ENCODE measurements at places on chromosomes 12 and 14.
A peak's percentile ranks its signal among the peaks of the same experiment; 100 is the strongest.

- no peak for DNase-seq
Observed at GRCh38 chr12:7512553-7512952, 9.0 kb upstream of the CD163 start.

- DNase-seq, result no peak
Observed at GRCh38 chr12:99133401-99133800, 488.3 kb downstream of the APAF1 start.

- DNase-seq, result no peak
Observed at GRCh38 chr12:2248087-2248900, 195.5 kb downstream of the CACNA1C start.

- DNase-seq, result no peak
Observed at GRCh38 chr12:80593766-80594165, 113.7 kb upstream of the MYF6 start.

GRCh38 chr12:115166698-115167315 lies 482.8 kb upstream of the TBX3 start:
- peak; percentile 7 for DNase-seq

GRCh38 chr12:111454716-111455447 lies 49.2 kb downstream of the SH2B3 start:
- DNase-seq, result no peak

DNA sequence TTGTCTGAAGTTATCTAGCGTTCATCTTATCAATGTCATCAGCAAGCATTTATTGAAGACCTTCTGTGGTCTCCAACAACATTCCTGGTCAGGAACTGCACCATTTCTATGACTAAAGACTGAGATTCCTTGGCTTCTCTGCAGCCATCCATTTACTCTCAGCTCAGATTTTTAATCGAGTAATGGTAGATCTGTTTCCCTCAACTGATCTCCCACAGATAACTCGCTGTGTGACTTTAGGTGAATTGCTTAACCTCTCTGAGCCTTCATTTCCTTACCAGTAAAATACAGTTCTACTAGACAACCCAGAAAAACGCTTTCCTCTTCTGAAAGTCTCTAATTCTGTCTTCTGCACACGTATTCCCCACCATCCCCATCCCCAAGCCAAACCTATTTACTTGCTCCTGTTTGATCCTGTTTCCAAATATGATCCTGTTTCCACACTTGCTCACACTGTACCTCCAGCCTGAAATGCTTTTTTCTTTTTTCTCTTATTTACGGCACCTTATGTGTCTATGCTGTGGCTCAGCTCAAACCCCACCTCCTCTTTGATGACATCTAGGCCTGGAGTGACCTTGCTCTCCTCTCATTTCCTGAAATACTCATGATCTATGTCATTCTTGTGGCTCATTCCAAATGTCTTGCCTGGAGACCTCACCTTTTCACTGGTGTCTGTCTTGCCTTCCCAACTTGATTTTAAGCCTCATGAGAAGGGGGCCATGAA lies 21.8 kb downstream of the PLXNC1 start:
- DNase-seq, result no peak

GRCh38 chr12:24719293-24719721 lies 229.6 kb downstream of the BCAT1 start:
- no peak for DNase-seq

- DNase-seq, result no peak
Observed at GRCh38 chr14:68147303-68147702, 327.7 kb downstream of the RAD51B start.

- no peak for DNase-seq
Observed at GRCh38 chr12:71338933-71339332, 100.7 kb upstream of the LGR5 start.

DNA sequence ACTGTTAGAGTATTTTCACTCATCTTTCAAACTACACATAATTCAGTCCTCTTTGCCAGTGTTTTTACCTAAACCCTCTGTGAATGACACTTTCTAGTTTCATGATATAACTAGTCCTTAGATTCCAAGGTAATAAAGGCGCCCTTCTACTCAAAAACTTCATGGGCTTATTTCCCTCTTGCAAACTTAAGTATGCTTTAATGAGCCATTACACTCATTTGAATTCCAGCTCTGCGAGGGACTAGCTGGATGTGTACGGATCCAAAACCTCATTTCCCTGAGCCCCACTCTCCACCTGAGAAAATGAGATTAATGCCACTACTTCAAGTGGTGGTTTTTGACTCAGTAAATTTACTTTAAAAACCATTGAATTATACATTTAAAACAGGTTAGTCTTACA lies 141.1 kb downstream of the NDUFA12 start:
- DNase-seq, result no peak

DNA sequence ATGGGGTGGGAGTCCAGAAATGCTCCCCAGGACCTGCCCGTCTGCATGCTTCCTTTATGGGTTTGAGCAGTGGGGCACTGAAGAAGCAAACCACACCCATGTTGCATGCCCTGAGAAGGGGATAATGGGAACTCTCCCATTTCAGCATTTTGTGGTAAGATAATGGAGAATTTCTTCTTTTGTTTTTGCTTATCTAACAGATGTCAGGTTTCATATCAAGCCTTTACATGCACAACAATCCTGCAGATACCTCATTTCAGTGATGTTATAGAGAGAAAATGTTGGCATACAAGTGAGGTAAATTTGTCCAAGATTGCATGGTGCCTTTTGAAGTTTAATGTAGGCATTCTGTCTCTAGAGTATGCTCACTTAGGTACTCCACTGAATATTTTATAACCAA lies 177.0 kb downstream of the ALX1 start:
- DNase-seq, result no peak

DNA sequence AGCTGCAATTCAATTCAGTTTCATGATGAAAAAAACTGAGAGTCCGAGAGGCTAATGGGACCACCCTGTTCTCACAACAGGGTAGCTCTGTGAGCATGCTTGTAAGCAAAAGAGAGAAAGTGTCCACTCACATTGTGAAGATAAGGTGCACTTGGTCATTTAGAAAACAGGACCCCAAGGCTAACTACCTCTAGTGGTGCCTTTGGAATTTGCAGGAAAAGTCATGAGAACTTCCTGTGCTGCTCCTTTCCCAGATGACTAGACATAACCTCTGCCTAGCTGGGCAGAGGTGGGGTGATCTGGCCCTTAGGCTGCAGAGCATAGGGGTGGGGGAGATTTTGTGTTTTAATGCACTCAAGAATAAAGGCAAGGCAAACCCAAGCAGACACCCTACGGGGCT lies 118.9 kb downstream of the STAB2 start:
- no peak for DNase-seq

GRCh38 chr14:20652996-20653975 lies 11.8 kb upstream of the OR6S1 start:
- peak; percentile 55 for DNase-seq

DNA sequence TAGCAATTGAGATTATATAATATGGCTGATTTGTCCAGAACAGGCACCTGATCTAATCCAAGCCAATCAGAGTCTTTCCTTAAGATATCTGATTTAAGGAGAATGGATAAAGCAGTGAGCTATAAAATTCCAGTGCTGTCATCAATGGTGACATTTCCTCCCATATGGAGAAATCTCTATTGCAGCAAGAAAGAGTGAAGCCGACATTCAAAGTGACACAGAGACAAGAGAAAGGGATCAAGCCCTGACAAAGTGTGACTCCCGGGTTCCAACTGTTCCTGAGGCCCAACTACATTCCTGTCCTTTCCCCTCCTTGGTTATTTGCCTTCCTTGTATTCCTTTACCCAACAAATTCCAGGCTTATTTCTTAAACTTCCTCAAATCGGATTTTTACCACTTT lies 430.0 kb upstream of the SOX5 start:
- DNase-seq, result peak; percentile 35

- DNase-seq, result no peak
Observed at GRCh38 chr14:66143387-66144112, 342.6 kb upstream of the CCDC196 start.

DNA sequence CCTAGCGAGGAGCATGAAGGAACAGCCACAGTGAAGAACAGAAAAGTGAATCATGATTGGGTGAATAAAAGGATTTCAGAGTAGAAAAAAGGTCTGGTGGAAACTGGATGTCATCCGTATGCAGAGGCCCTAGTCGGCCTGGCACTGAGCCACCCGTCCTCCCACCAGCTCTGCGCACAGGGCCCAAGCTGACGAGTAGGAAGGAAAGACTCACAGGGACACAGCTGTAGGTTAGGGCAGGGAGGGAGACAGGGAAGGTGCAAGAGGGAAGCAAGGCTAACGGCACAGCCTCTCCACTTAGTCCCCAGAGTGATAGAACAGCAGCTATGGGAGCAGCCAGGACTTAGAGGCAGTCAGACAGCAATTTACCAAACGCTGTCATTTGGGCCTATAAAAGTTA lies 112.6 kb downstream of the KCNK10 start:
- DNase-seq, result no peak

DNA sequence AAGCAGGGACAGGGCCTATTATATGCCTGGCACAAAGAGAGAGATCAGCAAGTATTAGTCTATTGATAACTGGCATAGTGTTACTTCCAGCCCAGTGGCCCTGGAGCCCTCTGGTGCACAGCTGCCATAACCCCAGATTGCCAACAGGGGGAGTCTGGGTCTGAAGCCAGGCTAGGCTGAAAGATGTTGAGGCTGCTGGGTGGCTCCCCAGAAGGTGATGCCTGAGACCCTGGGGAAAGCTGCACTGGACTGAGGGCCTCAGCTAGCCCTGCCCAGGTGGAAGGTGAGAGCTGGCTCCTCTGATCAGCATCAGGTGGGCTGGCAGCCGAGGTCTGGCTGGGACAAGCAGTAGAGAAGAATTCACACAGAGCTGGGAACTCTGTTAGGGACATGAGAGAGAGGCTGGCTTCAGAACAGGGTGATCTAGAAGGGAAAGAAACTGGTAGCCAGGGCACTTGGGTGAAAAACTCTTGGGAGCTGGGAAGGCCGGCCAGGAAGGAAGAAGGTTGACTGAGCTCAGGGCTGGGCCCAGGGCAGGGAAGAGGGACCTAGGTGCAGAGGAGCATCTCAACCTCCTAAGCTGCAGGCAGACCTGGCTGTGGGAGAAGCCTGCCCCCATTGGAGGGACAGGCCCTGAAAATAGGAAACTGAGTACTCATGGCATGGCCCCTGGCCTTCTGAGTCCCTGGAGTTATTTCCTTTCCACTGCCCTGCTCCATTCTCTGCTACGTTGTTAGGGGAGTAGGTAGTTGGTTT lies 3.9 kb downstream of the GZMH start:
- no peak for DNase-seq

- DNase-seq, result no peak
Observed at GRCh38 chr12:24820872-24821271, 128.0 kb downstream of the BCAT1 start.

GRCh38 chr12:131830335-131830913 lies 2.2 kb downstream of the MMP17 start:
- DNase-seq, result peak; percentile 86

- no peak for DNase-seq
Observed at GRCh38 chr14:94163796-94164195, 10.3 kb upstream of the PPP4R4 start.

- DNase-seq, result no peak
Observed at GRCh38 chr12:118922405-118922804, 58.9 kb upstream of the SRRM4 start.

DNA sequence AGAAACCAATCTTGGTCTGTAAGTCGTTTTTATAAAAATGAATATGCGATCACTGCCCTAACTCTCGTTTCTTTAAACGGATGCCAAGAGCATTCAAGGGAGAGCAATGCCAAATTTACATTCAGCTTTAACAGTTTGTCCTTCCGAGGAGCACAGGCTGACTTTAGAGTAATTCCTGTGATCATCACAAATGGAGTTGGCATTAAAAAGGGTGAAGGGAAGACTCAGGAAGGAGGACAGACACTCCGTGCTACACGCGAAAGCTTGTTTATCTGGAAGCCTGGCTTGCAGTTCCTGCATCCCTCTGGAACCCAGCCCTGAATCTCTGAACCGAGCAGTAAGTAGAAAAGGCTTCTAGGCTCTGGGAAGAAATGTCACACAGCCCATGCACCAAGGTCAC lies 78.4 kb downstream of the PAPOLA start:
- DNase-seq, result no peak

- DNase-seq, result no peak
Observed at GRCh38 chr12:20000229-20000849, 368.0 kb upstream of the PDE3A start.

- no peak for DNase-seq
Observed at GRCh38 chr12:113452458-113452857, 19.2 kb downstream of the LHX5 start.

GRCh38 chr14:31568671-31569070 lies 7.5 kb downstream of the NUBPL start:
- no peak for DNase-seq

DNA sequence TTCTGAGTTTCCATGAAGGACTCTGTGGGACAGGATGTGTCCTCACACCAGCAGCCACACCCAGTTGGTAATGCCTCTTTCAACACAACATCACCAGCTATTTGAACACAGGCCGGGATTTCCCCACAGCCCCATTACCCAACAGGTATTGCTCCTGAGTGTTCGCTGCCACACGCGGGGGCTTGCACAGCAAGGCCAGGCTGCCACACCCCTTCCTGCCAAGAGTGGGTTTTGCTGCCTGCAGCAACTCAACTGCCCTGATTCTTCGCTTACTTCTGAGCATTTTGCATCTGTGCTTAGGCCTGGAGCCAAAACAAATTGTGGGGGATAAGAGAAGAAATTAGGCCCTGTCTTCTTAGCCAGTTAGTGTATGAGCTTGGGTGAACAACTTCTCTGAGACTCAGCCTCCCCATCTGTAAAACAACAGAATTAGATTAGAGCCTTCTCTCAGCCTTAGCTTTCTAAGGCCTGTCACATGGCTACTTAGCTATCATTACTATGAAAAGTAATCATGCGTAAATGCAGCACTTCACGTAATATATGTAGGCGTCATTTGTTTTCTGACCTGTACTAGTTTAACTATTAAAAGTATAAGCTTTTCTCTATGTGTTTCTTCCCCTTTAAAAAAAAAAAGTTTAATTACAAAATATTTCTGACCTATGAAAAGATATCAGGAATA lies 20.0 kb downstream of the CKAP4 start:
- no peak for DNase-seq

- DNase-seq, result no peak
Observed at GRCh38 chr14:99534863-99535262, 53.7 kb downstream of the CCNK start.

- DNase-seq, result no peak
Observed at GRCh38 chr12:45302621-45303369, 86.9 kb downstream of the ANO6 start.

DNA sequence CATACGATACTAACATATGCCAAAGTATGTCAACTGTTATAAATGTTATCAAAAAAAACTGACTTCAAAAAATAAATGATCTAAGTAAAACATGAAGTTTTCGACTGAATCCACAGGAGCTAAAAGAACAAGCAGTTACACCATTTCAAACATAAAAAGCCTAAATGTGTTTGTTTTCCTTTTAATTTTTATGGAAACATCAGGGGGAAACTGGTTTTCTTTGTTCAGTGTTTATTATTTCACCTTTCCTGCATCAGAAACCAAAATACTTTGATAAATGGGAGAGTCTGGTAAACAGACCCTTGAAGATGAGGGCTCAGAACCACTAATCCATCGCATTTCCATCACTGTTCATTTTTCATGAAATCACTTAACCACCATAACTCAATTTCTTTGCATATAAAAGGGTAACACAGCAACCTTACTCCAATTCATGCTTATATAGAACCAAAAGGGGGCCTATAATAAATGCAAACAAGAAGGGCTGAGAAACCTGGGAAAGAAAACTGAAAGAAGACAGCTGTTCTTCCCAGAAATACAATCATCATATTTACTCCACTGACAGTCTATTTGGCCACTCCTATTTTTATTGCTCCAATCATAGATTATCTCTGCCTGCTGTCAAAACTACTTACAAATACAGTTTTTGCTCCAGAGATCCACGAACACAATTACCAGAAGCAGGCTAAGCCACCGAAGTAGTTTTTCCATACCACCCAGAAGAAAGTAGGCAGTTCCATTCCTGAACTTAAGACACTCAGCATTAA lies 17.0 kb downstream of the FGD6 start:
- DNase-seq, result no peak
